GM23338 (cell line): ENCODE measurements at places on chromosomes 6 and 20. TPM values are rescaled to one million over a fixed set of nuclear protein-coding genes. Genes with fewer than 3 reads are reported as not detected.
A peak's percentile ranks its signal among the peaks of the same experiment; 100 is the strongest.

The SFTA2 gene
- polyA plus RNA-seq, result not detected in 2 replicates

The PLCB1 gene
- 10.0 and 14.9 TPM in 2 replicates for polyA plus RNA-seq

The ECT2L gene
- 0.14 and 0.15 TPM in 2 replicates for polyA plus RNA-seq

DNA sequence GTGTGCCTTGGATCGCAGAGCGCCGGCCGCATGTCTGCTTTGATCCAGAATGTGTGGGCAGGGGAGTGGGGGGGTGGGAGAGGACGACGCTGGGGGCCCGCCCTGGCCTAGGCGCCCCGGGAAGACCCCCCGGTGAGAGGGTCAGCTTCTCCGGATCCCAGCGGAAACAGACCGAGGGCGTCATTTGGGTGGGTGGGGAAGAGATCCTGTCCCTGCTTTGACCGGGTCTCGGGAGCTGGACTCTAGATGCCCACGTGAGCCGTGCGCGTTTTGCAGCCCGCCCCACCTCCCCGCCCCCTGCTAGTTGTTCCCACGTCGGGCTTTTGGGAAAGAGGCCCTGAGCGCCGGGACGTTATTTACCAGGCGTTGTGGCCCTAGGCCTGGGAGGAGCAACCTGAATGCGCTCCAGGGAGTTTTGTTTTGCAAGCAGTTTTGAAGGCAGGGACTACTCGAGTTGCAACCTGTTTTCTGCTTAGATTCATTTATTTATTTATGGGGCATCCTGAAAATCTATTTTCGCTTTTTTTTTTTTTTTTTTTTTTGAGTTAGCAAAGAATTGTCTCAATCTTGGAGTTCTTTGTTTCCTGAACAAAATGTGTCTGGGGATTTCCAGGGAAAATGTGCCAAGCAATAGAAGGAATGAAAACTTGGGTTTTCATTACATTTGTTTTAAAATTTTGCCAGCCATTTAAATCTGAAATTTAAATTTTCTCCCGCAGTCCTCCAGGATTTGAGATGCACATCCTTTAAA, 1.6 kb downstream of the DSP start:
- DNase-seq, result peak; percentile 86
- no peak overlapping the region for H3K27ac ChIP-seq
- no peaks in the 10 kb centered on the region for H3K36me3 ChIP-seq
- peaks cover 51% of the 10 kb centered on the region for H3K27me3 ChIP-seq
- H3K4me3 ChIP-seq, result peak overlapping the region; percentile 83

GRCh38 chr6:16721977-16722376, 39.3 kb downstream of the ATXN1 start:
- H3K36me3 ChIP-seq, result no peaks in the 10 kb centered on the region
- DNase-seq, result no peak
- H3K27me3 ChIP-seq, result no peaks in the 10 kb centered on the region
- H3K4me3 ChIP-seq, result no peak overlapping the region
- H3K4me1 ChIP-seq, result peaks cover 12% of the 10 kb centered on the region; the same call in 1 of the 2 replicates
- no peak overlapping the region for H3K27ac ChIP-seq
